ENCODE measurements at places on chromosomes 7 and 10. TPM values are rescaled to one million over a fixed set of nuclear protein-coding genes. Genes with fewer than 3 reads are reported as not detected.

Gene AGR2
- 2.2 TPM for total RNA-seq

Gene SPDYE5
- not detected for total RNA-seq

Gene CCDC3
- 0.31 TPM for total RNA-seq

Gene PTPN20
- total RNA-seq = 6.2 TPM

Gene CREM
- 17.4 TPM for total RNA-seq

Gene LRRD1
- total RNA-seq = not detected

Gene COMMD3
- total RNA-seq = 29.8 TPM

Gene SSC4D
- 0.87 TPM for total RNA-seq

Gene WDR86
- 0.08 TPM for total RNA-seq

Gene SORCS3
- total RNA-seq = not detected

Gene PDZD7
- 0.23 TPM for total RNA-seq

Gene CFAP43
- 0.23 TPM for total RNA-seq

Gene OR6V1
- not detected for total RNA-seq

All from hair follicular keratinocyte (primary cell).